Fibroblast of skin of left biceps (primary cell): ENCODE measurements at places on chromosomes 13 and 19.

- DNase-seq, result no peak
Observed at GRCh38 chr13:99941086-99941485, 30.5 kb downstream of the ZIC5 start.

DNA sequence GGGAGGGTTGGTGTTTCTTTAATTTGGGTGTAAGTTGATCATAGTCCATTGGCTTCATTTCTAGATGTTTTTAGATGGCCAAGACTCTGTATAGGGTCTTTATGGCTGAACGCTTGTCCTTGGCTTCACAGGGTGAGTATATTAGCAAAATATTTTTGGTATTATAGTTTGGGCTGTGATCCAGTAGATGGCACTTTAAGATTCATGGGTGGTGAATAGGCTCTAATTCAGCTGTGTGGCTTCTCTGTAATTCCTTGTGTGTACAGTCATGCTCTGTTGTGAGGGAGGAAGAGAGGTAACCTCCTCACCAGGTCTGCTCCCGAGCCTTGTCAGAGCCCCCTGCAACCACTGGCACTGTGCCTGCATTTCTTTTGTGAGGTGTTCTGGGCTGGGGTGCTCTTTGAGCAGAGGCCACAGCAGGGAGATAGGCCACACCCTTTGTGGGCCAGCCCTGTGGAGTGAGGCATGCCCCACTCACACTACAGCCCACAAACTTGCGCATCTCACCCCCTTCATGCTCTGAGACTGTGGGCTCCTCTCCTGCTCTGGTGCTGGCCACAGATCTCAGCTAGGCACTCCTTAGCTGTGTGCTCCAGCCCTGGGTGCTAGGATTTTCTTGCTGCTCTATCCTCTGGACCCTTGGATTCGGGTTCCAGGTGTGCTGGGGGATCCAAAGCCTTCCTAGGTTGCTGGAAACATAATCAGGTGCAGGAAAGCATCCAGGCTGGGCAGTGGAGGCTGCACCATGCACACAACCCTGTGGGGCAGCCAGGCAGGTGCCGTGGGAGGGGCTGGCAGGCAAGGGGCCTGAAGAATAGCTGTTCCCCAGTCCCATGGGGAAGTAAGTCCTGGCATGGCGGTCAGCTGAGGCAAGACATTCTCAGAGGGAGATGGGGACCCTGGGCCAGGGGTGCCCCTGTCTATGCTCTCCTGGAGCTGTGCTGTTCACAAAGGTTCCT lies 193.9 kb downstream of the GPC5 start:
- no peak for DNase-seq

GRCh38 chr19:39553082-39553652 lies 13.2 kb upstream of the EID2 start:
- no peak for DNase-seq

GRCh38 chr13:35947315-35947714 lies 183.9 kb downstream of the DCLK1 start:
- DNase-seq, result no peak

DNA sequence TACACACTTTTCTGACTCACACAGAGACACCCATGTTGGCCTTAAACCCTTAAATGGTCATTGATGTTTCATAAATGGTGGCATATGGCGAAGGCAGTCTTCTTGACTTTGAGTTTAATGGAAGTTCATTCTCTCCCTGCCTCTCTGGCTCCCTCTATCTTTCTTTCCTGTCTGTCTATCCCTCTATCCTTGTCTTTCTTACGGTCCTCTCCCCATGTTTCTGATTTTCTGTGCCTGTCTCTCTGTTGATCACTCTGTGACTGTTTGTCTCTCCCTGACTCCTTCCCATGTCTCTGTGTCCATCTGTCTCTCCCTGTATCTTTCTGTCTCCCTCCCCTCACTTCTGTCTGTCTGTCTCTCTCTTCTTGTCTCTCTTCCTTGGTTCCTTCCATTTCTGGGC lies 43.2 kb upstream of the SHKBP1 start:
- DNase-seq, result no peak

GRCh38 chr13:22569811-22570210 lies 611.0 kb upstream of the SGCG start:
- no peak for DNase-seq

DNA sequence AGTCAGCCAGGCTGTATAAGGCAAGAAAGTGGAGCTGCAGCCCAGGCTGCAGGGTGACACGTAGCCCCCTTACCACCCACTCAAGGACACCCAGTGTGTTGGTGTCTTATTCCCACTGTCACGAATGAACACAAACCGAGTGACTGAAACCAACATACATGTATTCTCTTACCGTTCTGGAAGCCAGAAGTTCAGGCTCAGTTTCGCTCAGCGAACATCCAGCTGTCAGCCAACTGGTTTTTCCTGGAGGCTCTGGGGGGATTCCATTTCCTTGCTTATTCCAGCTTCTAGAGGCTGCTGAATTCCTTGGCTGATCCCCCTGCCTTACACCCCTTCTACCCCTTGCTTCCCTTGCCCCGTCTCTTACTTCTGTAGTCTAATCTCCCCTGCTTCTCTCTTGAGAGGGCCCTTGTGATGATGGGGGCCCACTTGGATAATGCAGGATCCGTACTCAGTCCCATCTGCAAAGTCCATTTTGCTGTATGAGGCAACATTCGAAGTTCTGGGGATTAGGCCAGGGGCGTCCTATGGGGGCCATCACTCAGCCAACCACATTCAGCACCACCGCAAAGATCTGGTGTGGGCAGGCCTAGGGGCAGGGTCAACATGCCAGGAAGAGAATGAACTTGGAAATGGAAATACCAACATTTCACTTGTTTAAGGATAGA lies 47.3 kb upstream of the MTIF3 start:
- no peak for DNase-seq

- no peak for DNase-seq
Observed at GRCh38 chr13:52847682-52848432, 583 bp downstream of the PCDH8 start.

GRCh38 chr19:39833160-39833463 lies 850 bp downstream of the DYRK1B start:
- DNase-seq, result no peak

- peak; percentile 30 for DNase-seq
Observed at GRCh38 chr13:113625965-113626721, 31.9 kb downstream of the ATP4B start.

- peak; percentile 57 for DNase-seq
Observed at GRCh38 chr13:83449668-83450395, 432.4 kb downstream of the SLITRK1 start.

- no peak for DNase-seq
Observed at GRCh38 chr13:110103026-110103425, 203.9 kb downstream of the COL4A1 start.

DNA sequence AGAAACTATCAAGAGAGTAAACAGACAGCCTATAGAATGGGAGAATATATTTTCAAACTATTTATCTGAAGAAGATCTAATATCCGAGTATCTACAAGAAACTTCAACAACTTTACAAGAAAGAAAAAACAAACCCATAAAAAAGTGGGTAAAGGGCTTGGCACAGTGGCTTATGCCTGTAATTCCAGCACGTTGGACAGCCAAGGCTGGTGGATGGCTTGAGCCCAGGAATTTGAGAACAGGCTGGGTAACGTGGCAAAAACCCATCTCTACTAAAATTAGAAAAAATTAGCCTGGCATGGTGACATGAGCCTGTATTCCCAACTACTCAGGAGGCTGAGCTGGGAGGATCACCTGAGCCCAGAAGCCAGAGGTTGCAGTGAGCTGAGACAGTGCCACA lies 7.8 kb upstream of the LGALS16 start:
- no peak for DNase-seq

DNA sequence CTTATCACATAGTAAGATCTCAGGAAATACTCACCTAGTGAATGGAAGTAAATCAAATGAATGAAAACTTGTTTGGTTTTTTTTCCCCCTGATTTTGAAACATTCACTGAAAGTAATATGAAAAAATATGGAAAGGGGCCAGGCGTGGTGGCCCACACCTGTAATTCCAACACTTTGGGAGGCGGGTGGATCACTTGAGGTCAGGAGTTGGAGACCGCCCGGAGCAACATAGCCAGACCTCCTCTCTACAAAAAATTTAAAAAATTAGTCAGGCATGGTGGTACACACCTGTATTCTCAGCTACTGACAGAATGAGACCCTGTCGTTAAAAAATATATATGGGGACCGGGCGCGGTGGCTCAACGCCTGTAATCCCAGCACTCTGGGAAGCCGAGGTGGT lies 149.6 kb downstream of the SIPA1L3 start:
- DNase-seq, result no peak

GRCh38 chr13:42305503-42305902 lies 33.6 kb downstream of the AKAP11 start:
- no peak for DNase-seq

DNA sequence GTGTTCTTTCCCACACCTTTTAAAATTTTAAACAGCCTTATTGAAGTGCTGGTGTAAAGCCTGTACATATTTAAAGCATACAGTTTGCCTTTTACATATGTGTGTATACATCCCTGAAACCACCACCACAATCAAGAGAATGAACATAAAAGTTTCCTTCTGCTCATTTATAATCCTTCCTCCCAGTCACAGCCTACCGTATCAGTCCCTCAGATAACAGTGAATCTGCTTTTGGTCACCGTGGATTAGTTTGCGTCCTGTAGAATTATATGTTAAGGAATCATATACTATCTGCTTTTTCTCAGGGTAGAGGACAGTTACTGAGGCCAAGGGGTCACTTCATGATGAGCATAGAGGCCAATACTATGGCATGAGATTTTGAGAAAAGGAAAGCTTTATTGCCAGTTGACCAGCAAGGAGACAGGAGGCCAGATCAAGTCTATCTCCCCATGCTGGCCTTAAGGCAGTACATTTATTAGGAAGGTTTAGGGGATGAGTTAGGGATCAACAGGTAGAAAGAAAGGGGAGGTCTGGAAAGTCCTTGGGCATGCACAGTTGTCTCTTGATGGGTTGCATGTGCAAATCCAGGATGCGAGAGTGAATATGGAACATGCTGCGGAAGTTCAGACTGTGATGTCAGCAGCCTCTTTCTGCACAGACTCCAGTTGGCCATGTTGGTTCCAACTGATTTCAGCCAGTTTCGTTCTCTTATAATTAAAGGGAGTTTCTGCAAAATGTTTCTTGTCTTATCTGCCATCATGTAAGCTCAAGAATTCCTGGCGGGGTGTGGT lies 36.3 kb upstream of the LSM14A start:
- DNase-seq, result no peak

- no peak for DNase-seq
Observed at GRCh38 chr19:39557811-39558623, 18.1 kb upstream of the EID2 start.

- DNase-seq, result no peak
Observed at GRCh38 chr19:6818246-6818645, 45.7 kb downstream of the VAV1 start.

- no peak for DNase-seq
Observed at GRCh38 chr13:27355894-27356293, 68.5 kb upstream of the GTF3A start.

- no peak for DNase-seq
Observed at GRCh38 chr19:36201684-36202083, 12.8 kb downstream of the ZNF565 start.

DNA sequence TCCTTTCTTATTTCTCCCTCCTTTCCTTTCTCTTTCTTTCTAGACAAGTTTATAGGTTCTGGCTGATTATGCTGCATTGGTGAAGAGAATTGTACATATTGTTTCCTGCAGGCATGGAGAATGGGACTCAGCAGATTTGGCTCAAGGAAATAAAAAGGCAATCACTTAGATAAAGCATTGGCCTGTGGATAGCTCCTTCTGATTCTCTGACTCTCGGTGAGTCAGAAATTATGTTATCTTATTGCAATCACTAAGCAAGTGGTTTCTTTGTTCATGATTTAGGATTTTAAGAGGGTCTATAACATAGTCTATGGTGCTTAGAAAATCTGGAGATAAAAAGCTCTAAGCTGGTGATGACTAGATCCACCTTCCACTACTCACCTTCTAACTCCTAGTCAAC lies 54.0 kb upstream of the POSTN start:
- no peak for DNase-seq

- DNase-seq, result no peak
Observed at GRCh38 chr19:7874897-7875273, 695 bp upstream of the PRR36 start.

- DNase-seq, result no peak
Observed at GRCh38 chr19:41868120-41868988, 8.3 kb downstream of the RPS19 start.

DNA sequence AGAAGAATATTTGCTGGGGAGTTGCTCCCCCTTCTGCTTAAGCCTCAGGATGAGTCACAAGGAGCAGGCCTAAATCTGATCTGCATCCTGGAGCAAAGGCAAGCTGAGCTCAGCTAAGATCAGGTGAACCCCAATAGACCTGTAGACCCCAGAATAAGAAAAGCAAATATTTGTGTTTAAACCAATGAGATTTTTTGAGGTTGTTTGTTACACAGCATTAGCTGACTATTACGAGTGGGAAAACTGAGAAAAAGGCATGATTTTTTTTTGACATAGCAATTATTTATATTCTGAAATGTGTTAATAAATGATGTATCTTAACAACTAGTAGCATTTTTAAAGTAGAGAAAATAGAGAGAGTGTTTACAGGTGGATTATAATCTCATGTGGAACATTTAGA lies 45.1 kb downstream of the ADGRE3 start:
- DNase-seq, result no peak

DNA sequence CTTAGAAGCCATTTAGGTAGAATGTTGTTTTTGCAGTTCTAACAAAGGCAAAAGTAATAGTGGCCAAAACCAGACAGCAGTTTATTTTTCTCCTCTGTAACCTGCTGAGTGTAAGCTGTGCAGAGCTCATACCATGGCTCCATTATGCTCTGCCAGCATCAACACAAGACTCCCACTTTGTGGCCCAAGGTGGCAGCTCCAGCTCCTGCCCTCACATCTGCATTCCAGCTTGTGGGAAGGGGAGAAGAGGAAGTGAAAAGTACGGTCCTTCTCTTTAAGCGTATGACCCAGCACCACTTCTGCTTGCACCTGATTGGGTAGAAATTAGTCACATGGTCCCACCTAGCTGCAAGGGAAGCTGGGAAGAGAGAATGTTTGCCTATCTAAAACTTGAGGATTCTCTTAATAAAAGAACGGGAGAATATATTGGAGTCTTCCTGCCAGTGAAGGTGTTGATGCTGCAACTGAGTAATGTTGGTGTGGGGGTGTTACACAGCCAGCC lies 19.2 kb downstream of the ADGRE1 start:
- DNase-seq, result no peak

GRCh38 chr13:48661107-48661506 lies 7.4 kb downstream of the CYSLTR2 start:
- DNase-seq, result no peak
